ENCODE measurements at places on chromosomes 2 and 18.

DNA sequence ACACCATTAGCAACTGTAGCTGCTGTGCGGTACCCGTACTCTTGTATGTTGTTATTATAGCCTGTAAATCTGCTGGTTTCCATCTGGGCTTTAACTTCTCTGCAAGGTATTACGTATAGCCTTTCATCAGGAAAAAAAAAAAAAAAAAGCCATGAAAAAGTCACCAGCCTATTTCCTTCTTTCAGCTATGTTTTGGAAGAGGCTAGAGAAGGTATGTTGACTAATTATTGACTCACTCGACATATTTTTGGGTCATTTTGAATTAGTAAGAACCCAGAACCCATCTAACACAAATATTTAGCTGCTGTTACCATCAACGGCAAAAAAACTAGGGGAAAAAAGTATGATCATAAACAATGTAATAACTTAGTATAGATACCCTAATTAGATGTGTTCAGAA is 1395.6 kb downstream of the SUCLG1 start:
- no peak for DNase-seq

DNA sequence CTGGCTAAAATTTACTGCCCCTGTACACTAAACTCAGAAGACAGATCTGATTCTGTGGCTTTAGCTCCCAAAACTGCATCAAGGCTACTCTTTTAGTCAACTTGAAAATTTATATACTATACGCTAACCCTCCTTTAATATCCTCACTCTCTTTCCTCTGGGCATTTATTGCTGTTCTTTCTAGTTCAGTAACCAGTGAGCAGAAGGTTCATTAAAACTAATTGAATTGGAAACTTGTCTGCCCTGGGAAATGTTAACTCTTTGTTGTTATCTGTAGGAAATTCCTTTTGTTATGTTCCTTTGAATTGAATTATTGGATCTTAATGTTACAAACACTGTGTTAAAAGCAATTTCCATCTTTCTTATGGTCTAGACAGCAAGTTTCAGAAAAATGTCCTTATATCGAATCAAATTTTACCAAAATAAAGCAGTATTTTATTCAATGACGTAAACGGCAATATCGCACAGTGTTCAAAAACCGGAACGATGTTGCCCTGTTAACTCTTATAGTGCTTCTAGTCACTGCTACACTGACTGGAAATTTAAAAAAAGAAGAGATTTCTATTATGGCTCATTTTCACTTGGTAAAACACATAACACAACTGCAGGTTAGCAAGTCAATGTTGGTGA is 168.3 kb downstream of the NR4A2 start:
- DNase-seq = no peak

- DNase-seq = no peak
These were observed 333.0 kb downstream of the TNS1 start for GRCh38 chr2:217669831-217670230.

- no peak for DNase-seq
These were observed 205.3 kb downstream of the ANAPC1 start for GRCh38 chr2:111678651-111679050.

- DNase-seq = no peak
These were observed 555.5 kb upstream of the LRRTM4 start for GRCh38 chr2:78077633-78078032.

DNA sequence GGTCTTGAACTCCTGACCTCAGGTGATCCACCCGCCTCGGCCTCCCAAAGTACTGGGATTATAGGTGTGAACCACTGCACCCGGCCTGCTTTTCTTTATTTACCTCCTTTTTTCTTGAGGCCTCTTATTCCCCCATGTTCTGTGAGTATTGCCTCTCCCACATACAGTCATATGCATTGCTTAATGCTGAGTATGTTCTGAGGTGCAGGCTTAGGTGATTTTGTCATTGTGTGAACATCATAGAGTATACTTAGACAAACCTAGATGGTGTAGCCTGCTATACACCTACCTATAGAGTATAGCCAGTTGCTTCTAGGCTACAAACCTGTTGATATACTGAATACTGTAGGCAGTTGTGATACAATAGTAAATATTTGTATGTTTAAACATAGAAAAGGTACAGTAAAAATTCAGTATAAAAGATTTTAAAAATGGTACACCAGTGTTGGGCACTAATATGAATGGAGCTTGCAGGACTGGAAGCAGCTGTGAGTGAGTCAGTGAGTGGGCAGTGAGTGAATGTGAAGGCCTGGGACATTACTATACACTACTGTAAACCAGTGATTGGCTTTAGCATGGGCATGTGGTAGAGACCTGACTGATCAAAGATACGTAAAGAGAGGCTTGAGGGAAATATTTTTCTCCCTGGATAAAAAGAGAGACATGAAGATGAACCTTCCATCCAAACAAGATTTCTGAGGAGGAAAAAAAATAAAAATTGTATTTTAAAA is 17.6 kb downstream of the SLC39A10 start:
- no peak for DNase-seq

- DNase-seq = no peak
These were observed 271.0 kb downstream of the TNS1 start for GRCh38 chr2:217731805-217732204.

GRCh38 chr2:145495590-145495989 is 975.7 kb upstream of the ZEB2 start:
- no peak for DNase-seq

DNA sequence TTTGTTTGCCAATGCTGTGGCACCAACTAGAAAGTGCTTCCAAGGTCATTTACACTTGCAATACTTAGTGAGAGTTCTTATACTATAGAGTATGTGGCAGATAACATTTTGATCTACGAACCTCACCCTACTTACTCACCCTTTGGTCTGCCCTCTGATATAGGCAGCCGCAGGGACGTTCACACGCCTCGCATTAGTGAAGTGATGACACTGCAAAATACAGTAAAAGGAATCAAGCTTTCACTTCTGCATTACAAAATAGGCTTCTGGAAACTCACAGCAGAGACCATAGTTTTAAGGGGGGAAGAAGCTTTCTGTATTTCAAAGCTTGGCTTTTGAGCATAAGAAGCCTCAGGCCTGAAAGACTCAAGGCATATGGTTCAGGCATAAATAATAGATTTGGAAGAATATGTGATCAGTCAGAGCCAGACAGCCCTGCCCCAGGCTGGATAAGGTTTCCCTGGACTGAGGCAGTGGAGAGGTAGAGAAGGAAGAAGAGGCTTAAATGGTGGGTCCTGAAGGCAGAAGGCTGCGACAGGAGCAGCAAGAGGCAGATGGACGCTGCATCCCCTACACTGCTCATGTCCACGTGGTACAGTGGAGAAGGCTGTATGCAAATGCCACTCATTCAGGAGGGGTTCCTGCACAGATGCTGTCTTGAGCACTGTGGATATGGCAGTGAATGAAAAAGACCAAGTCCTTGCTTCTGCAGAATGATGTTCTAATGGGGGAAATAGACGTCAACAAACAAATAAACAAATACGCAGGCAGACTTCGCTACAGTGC is 63.1 kb downstream of the FECH start:
- DNase-seq = no peak

- DNase-seq = no peak
These were observed 145.2 kb upstream of the SYT4 start for GRCh38 chr18:43422518-43422917.

- DNase-seq = no peak
These were observed 321.8 kb downstream of the ZEB2 start for GRCh38 chr2:144198116-144198515.

- DNase-seq = no peak
These were observed 79.7 kb upstream of the ACAA2 start for GRCh38 chr18:49893036-49893435.

DNA sequence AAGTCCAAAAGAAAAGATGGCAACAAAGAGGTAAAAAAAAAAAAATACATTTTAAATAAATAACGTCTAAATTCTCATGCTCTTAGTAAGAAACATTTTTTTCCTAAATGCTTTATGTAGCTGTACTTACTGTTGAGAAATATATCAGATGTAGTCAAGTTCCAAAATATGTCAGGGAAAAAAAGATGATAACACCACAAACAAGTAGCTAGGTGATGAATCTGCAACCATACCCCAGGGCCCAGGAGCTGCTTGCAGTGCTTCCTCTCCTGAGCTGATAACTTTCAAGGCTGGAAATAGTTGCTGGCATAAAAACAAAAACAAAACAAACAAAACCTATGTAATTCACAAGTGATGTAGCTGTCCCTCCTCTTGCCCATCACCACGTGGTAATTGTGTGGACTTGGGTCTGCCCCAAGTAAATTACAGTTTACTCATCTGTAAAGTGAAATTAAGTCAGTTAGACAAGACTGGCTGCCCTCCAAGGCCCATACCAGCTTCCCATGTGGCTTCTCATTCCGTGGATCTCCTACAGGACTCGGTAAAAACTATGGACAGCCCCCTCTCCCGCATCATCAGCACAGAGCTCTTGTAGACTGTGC is 82.6 kb downstream of the SP100 start:
- DNase-seq = no peak

- DNase-seq = no peak
These were observed 500.0 kb upstream of the SETBP1 start for GRCh38 chr18:44180683-44181082.

DNA sequence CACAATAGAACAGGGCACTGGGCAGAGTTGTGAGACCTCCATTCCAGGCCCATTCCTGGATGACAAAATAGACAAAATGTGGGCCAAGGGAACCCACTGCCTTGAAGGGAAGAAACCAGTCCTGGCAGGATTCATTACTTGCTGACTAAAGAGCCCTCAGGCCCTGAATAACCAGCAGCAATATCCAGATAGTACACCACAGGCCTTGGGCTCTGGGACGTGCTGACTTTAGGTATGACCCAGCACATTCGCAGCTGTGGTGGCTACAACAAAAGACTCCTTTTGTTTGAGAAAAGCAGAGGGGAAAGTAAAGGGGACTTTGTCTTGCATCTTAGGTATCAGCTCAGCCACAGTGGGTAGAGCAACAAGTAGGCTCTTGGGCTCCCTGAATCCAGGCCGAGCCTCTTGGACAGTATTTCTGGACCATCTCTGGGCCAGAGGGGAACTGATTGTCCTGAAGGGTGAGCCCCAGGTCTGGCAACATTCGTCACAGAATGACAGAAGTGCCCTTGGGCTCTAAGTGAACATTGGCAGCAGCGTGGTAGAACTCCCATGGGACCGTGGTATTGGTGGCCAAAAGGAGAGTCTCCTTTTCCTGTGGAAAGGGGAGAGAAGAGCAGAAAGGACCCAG is 89.9 kb upstream of the CD226 start:
- no peak for DNase-seq

DNA sequence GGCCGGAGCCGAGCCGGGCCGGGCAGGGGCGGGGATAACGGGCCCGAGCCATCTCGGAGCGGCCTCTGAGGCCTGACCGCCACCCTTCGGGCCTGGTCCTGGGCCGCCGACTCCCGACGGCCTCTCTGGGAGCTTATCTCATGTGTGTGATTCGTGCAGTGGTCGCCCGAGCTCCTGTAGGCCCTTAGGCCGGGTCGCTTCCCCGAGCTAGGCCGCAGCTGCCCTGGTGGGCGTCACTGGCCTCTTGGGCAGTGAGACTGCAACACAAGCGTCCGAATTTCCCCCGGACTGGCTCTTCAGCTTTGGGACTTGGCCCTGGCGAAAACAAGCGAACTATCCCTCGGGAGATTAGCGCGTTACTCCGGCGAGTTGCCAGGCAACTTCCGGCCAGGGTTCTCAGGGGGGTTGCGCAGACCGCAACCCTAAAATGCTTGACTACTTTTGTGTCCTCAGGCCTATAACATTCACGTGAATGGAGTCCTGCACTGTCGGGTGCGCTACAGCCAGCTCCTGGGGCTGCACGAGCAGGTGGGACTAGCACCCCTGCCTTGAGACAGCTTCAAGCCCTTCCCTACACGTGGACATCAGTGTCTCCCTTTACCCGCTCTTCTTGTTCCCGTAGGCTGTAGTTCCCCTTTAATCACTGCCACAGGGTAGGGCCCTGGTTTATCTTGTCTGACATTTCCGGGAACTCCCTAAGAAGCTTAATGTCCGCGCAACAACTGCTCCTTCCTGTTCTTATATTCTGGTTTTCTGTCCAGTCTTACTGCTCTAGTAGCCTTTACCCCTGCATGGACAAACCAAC is 602 bp downstream of the SNX17 start:
- no peak for DNase-seq

DNA sequence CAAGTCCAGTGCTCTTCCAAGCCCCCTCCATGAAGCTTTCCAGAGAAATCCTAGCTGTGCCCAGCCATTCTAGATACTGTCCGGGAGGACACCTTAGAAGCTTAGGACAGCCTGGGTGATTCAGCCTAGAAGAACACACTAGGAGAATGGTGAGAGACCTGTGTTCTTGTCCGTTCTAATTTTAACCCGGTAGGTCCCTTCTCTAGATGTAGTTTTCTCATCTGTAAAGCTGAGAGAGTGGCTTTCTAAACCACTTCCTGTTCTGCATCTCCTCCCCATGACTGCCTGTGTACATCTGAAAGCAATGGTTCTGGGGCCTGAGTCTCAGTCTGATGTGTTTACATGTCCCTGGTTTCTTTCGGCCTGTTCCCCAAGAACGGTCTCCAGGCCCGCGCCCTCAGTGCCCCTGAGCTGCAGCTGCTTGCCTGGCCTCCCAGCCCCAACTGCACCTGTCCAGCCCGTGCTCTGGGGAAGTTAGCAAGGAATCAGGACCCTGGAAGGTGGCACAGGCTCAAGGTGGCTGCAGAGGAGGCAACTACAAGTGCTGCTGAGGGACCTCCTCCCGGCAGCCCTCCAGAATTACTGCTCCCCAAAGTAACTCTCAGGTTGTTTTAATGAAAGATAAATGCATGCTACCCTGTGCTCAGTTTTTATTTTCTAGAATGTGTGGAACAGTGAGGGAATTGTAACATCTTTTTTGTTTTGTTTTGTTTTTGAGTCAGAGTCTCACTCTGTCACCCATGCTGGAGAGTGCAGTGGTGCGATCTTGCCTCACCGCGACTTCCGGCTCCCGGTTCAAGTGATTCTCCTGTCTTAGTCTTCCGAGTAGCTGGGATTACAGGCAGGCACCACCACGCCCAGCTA is 105.9 kb downstream of the LBH start:
- peak; percentile 46 for DNase-seq

GRCh38 chr2:64203858-64204632 is 59.8 kb upstream of the PELI1 start:
- no peak for DNase-seq

DNA sequence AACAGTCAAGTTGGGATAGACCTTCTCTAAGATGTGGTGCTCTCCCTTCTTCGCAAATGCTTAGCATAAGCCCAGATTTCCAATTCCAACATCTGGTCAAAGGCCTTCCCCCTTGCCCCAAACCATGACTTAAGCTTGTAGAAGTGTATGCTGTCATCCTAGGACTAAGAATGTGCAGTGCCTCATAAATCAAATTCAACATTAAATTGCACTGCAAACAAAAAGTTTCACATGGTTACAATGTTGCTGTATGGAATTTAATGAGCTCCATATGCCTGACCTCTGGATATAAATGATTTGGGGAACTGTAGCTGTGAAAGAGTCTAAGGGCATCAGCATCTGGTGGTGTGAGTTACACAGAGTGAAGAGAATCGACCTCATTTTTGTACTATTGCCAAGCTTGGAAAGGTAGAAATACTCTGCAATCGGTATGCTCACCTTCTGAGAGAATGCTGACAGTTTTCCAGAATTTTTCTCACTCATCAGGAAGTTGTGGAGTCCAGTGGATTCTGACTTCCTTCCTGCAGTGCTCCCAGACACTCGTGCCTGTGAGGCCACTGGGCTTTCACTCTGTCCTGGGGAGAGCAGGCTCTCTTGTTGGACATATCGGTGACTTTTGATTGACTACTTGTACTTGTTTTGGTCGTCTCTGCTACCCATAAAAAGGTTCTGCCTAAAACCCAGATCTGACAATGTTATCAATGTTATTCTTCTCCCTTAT is 40.6 kb downstream of the FASTKD2 start:
- DNase-seq = no peak

Data from stimulated activated CD8-positive, alpha-beta memory T cell treated with anti-CD3 and anti-CD28 coated beads, Interleukin-15, amount 100 ng/mL, for 48 hours (primary cell).